Stimulated activated CD4-positive, alpha-beta T cell treated with anti-CD3 and anti-CD28 coated beads, Interleukin-12 subunit alpha, Interleukin-12 subunit beta, amount 100 ng/mL, for 24 hours (primary cell): ENCODE measurements at places on chromosomes 16 and 17.

GRCh38 chr16:68244903-68245853 lies at the start of gene PLA2G15:
Gene PLA2G15 (plus strand): TSS chr16:68245373. CDS start chr16:68245427, 54 bp downstream.
- DNase-seq, result peak; percentile 97

- no peak for DNase-seq
These were observed 5.9 kb downstream of the UBTF start for GRCh38 chr17:44213403-44214229.

DNA sequence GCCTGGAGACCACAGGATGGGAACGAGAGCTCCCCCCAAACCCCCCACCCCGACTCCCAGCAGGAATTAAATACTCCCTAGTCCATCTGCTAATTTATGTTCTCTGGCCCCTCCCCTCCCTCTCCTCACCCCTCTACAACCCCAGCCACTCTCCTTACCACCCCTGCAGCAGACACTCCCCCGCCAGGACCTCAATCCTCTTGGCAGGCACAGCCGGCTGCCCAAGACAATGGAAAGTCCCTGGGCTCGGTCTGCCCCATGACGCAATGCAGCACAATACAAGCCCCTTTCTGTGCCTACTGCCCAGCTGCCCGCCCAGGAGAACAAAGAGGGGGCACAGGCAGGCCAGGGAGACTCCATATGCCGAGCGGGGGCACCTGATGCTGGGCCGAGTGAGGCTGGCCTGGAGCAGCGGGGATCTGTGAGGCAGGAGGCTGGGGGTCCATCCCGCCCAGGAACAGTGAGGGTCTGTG lies 30.3 kb upstream of the CDC42EP4 start:
- DNase-seq, result no peak

DNA sequence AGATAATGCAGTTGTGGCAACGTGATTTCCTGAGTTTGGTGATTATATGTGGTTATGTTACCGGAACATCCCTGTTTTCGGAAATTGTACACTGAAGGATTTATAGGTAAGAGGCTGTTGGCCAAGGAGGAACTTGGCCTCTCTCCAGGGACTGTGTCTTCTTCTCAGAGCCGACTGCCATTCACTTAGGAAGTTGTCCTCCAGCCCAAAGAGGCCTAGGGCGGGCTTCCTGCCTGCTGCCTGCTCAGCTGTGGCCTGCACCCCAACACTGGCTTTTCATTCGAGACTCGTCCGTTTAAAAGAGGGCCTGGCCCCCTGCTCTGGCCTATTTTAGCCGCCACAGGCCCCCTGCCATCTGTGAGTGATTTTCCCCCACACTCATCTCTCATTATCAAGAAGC lies 64.3 kb downstream of the ZDHHC7 start:
- no peak for DNase-seq
